NCI-H2081 treated with DMSO at 0.1 percent for 48 hours (cell line): ENCODE measurements at places on chromosomes 1 and 21.

DNA sequence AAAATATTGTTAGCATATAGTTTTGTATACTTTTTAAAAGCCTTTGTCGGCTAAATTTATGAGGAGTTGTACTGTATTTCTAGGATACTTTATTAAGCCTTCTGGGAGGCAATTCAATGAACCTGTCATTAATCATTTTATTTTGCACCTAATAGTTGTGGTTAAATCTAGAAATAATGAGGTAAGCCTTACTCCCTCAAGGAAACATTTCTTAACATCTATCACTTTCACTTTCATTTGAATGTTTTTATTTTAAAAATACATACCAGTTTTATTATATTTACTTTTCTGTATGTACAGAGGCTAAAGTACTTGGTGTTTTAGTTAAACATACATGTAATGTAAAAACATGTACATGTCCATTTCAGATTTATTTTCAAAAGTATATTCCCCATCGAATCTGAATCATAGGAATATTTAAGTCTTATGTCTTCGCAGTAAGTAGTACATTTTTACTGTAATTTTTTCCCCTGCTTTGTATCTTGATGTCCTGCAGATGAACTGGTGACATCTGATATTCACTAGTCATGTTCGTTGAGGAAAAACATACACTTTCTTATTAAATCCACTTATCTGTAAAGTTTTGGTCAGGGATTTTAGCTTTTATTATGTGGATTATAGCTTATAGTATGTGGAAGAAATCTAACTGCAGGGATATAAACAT, 82.8 kb downstream of the DISP1 start:
- no peak for DNase-seq

DNA sequence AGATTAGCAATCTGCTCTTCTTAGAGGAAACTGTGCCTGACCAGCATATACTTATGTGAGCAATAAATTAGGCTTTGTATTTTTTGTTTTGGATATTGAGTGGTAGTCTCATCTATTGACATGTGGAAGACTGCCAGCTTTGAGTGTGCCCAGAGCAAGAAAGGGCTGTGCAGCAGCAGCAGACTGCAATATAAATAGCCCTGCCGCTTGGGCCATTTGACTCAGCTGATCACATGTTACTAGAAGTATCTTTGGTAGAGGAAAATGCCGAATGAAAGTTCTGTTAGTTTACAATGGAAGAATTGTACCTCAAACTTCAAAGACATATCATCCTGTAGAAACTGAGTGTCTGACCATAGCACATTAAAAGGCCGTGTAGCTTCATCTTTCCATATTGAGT, 9.1 kb upstream of the PSMB2 start:
- DNase-seq: no peak

DNA sequence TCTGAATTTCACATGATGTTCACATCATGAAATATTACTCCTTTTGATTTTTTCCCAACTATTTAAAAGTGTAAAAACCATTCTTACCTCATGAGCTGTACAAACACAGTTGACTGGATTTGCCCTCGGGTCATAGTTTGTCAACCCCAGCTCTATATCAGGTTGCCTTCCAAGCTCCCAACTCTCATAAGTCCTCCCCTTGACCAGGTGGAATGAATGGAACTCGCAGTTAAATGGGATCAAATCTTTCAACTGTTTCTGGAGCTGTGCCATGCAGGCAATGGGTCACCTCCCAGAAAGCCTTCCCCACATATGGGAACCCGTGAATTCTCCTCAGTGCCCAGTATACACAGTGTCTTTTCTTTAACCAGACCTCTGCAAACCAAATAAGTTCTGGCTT, 169.8 kb upstream of the FOXD3 start:
- DNase-seq: no peak

GRCh38 chr1:87853576-87854351, 525.1 kb downstream of the LMO4 start:
- DNase-seq: no peak

GRCh38 chr1:181660621-181661020, 177.3 kb downstream of the CACNA1E start:
- DNase-seq: no peak

GRCh38 chr21:35976481-35976880, 83.8 kb downstream of the SETD4 start:
- no peak for DNase-seq

DNA sequence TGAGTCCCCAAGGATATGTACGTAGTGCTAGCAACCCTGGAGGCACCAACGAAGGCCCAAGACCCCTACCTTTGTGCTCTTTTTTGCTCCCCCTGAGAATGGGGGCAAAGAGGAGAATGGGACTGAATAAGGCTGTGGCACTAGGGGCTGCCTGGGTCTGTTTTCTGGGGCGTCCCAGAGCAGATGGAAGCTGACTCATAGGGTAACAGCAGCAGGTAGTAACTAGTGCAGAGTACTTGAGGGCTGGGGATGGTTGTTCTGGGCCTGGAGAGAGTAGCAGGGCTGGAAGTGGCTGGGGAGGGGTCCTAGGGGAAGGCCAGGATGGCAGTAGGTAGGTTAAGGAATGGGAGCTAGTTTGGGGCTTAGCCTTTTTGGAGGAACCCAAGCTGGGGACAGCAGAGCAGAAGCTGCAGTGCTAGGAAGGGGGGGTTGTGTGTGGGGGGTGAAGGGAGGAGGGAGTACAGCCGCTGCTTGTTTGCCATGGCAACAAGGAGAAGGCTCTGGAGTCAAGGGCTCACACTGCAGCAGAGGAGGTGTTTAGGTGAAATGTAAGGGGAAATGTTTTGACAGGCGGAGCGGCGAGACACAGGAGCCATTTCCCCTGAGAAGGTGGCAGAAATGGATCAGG, 1.8 kb downstream of the NCDN start:
- DNase-seq: no peak

GRCh38 chr1:23370330-23370708, 683 bp upstream of the ZNF436 start:
- DNase-seq: no peak

DNA sequence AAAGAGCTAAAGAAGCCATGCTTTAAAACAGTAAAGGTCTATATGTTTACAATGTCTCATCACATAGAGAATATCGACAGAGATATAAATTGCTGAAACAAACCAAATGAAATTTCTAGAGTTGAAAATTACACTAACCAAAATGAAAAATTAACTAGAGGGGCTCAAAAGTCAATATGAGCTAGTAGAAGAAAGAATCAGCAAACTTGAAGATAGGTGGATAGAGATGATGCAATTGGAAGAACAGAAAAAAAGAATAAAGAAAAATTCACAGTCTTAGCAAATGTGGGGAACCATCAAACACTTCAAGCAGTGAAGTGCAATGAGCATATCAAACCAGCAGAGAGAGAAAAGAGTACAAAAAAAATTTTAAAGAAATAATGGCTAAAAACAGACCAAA, 24.1 kb upstream of the DSCAM start:
- no peak for DNase-seq

DNA sequence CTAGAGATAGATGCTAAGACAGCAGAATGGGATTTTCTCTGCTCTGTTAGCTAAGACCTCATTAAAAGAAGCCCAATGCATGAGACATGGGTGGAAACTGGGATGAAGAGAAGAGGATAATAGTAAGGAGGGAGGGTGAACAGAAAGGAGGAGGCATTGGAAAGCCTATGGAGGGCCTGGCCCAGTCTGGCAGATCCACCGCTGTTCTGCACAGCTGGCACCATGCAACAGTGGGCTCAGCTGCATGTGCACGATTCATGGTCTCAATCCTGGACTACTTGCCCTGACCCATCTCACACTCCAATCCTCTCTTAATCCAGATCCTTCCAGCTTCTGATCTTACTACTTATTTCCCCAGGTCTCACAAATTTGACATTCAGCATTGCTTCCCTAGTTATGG, 2.2 kb downstream of the PHC2 start:
- no peak for DNase-seq

DNA sequence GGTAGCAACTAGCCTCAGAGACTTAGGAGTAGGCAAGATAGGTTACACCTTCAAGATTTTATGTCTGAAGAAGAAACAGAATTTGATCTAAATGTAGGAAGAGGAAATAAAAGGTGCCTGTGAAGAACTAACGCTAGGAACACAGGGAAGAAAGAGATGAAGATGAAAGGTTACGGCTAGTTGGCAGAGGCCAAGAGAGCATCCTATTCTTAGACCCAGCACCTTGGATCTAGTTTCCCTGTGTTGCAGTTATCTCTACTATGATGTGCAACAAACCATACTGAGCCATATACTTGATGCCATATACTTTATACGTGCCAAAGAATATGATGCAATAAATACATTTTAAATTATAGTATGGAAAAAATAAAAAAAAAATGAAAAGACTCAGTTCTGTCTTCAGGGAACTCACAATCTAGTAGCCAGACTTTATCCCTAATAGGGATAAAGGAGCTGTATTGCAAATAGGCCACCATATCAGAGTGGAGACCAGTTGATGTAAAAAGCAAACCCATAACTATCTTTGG, 181.1 kb downstream of the PBX1 start:
- DNase-seq: no peak

GRCh38 chr1:198155253-198155652, 1.5 kb upstream of the NEK7 start:
- DNase-seq: no peak

- DNase-seq: no peak
Measured at GRCh38 chr1:3928586-3928985, 28.5 kb upstream of the C1orf174 start.

- no peak for DNase-seq
Measured at GRCh38 chr1:204684571-204685235, 835 bp downstream of the LRRN2 start.

DNA sequence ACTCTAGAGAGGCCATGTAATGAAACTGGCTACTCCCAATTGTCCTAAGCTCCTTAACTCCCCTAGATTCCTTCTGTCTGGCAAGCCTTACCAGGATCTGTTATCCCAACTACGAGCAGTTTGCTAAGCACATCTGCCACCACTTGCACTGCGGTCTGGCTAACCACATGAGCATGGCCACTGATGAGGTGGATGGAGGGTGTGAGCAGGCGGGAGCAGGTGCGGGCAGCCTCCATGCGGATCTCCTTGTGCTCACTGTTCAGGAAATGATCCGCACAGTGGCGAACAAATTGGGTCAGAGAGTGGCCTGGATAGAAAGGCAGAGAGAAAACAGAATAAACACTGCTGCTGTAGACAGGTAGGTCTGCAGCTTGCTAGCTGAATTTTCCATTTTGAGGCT, 24.0 kb downstream of the MTOR start:
- no peak for DNase-seq
